ENCODE measurements at places on chromosomes 3 and 15.

- DNase-seq, result no peak
These were observed 36.7 kb downstream of the ABTB1 start for GRCh38 chr3:127709320-127710060.

DNA sequence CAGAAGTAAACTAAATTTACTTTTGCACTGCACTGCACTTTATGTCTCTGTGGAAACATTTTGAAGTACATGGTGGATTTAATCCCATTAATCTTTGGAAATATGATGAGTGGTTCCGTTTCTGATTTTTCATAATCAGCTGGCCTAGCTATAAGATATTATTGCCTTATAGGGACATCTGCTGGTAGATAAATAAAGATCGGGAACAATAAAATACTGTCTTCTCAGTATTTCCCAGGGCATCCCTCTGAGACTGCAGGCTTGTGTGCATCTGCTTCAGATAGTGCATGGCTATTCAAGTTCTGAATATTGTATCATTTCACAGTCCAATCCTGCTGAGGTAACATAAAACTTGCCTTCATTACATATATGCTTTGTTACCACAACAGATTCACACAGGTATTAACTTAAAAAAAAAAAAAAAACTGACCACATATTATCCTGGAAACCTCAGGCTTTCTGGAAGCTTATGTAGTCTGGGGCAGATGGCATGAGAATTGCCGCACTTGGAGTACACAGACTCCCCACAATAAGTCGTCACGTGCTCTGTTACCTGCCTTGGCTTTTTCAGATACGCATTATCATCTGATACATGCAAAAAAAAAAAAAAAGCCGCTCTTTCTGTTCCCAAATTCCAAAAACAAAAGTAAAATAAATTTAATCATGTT lies 330.8 kb upstream of the AGTR1 start:
- DNase-seq, result peak; percentile 45

GRCh38 chr15:100383302-100384107 lies 41.7 kb upstream of the ADAMTS17 start:
- peak; percentile 54 for DNase-seq

DNA sequence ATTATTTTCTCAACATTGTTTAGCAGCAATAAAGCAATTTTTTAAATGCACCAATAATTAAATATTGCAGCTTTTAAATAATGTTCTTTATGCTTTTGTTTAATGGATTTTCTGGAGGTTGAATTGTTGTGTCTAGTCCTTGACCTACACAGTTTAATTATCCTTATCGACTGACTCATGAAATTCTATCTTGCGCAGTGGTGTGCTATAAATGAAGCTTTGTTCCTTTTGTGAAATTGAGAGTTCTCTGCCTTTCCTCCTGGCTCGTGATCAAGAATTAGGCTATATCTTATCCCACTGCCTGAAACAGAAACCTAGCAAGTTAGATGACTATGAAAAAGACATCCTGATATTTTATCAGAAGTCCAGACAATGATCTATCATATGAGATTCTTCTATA lies 37.0 kb upstream of the PIK3R4 start:
- DNase-seq, result peak; percentile 56

- no peak for DNase-seq
These were observed 80.7 kb downstream of the DIPK2A start for GRCh38 chr3:144052275-144052674.

- DNase-seq, result peak; percentile 78
These were observed 142.7 kb downstream of the FNDC3B start for GRCh38 chr3:172181932-172182586.
